Fibroblast of skin of left quadriceps (primary cell): ENCODE measurements at places on chromosomes 4 and X.

DNA sequence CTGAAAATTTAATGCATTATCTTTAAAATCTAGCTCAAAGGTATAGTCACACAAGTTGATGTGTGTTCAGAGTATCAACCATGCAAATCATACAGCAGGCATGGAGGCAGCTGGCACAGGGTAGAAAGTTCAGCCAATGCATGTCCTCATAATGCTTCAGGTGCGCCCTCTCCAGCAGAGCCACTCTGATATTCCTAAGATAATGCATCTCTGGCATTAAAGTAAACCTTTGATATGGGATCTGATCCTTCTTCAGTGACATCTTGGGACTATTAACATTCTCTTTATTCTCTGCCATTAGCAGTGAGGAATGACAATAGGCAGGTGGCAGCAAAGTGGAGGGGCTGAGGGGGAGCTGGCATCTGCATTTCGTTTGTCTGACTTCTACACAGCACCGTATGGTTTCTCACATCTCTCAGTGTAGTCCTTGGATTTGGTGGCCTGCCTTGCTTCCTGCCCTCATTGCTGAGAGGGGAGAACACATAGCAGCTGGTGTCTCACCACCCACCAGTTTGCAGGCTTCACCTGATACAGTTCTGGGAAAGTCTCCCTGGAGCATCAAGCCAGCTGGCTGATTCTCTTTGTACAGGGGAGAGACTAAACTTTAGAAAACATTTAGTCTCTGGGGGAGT, 168.7 kb upstream of the TBC1D9 start:
- DNase-seq = no peak

DNA sequence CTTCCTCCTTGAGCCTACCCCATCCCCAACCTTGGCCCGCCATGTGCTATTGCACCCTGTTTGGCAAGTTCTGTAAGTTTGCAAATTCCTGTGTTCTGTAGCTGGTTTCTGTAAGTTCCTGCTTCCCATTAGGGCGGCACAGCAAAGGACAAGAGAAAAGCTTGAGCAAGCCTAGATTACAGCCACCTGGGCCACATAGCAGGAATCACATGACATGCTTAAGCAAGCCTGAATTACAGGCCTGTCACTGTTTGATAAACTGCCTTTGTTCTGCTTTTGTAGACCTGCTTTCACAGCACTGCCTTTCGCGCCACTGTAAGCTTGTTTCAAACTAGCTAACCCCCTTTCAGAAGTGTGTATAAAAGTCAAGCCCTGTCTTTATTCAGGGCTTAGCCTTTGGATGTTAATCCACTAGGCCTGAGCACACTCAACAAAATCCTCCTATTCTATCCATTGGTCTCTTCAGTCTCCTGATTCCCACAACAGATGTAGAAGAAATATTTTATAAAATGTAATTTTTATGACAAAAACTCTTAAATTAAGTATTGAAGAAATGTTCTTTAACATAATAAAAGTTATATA, 906.8 kb upstream of the NDST4 start:
- no peak for DNase-seq

- DNase-seq = no peak
Measured at GRCh38 chr4:1285151-1285789, 4.4 kb upstream of the MAEA start.

GRCh38 chr4:112381996-112382692, 85.0 kb downstream of the ALPK1 start:
- no peak for DNase-seq

GRCh38 chr4:176964116-176964691, 171.5 kb upstream of the VEGFC start:
- DNase-seq = no peak

- peak; percentile 46 for DNase-seq
Measured at GRCh38 chr4:154313004-154313585, 178.5 kb downstream of the DCHS2 start.

- no peak for DNase-seq
Measured at GRCh38 chr4:189143263-189143952, 797.3 kb upstream of the FRG1 start.

- no peak for DNase-seq
Measured at GRCh38 chr4:81407726-81408125, 64.0 kb downstream of the RASGEF1B start.

DNA sequence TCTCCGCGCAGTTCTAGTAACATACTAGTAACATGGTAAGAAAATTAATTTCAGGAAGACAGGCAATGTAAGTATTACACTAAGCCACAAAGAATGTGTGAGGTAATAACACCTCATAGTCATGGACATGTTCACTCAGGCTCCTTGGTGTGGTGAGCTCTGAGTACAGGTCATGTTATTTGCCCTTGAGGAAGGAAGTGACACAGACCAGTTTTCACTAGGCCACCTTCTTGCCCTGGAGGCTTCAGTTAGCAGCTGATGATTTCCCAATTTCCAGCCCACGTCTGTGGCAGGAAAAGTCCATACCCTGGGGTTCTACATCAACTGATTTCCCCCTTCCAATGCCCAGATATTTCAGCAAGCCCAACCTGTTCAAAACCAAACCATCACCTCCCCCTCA, 6.7 kb downstream of the APOO start:
- no peak for DNase-seq

DNA sequence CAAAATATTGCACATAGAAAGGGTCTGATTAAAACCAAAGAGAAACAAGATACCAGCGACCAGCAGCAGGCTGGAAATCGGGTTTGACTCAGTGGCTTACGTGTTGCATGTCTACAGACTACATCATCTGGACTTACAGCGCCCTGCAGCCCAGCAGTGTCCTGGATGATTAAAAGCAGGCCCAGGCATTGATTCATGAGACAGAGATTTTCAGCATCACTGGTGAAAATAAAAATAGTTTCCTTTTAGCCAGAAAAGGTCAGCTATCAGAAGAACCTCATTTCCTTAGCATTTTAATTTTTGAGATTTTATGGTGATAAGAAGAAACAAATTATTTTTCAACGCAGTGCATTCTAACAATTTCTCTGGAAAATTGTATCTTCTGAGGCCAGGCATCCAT, 190.6 kb downstream of the PTTG2 start:
- peak; percentile 62 for DNase-seq

DNA sequence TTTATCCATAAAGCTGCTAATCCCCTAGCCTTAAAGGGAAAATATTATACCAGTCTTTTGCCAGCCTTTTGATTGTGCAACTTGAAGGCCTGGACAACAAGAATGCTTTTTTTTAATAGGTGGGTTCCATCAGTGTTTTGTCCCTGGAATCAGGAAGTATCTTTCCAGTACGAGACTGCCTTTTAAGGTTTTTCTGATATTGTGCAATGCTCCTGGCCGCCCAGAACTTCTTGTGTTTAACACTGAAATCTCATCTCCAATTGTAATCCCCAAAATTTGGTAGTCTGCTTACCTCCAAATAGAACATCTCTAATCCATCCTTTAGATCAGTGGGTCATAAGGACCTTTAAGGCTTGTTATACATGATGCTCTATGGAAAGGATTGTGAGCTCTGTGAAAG, 256.7 kb downstream of the NAF1 start:
- no peak for DNase-seq

DNA sequence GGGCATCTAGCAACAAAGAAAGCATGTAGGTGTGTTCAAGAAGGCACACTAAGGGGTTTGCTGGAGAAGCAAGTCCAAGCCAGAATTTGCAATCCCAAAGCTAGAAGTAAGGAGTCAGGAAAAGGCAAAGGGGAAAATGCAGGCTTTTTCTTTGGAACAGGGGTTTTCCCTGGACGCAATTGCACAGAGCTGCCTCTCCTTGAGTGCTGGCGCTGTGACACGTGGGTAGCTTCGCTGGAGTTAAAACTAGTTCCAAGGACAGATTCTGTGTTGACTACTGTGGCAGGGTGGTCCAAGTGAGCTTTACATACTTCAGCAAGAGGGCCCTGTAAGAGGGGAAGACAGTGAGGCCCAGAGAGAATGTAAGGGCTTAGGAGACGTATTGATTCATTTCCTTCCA, 277.1 kb downstream of the ADGRA3 start:
- no peak for DNase-seq
